ENCODE measurements at places on chromosomes 3 and 15.
A peak's percentile ranks its signal among the peaks of the same experiment; 100 is the strongest.

DNA sequence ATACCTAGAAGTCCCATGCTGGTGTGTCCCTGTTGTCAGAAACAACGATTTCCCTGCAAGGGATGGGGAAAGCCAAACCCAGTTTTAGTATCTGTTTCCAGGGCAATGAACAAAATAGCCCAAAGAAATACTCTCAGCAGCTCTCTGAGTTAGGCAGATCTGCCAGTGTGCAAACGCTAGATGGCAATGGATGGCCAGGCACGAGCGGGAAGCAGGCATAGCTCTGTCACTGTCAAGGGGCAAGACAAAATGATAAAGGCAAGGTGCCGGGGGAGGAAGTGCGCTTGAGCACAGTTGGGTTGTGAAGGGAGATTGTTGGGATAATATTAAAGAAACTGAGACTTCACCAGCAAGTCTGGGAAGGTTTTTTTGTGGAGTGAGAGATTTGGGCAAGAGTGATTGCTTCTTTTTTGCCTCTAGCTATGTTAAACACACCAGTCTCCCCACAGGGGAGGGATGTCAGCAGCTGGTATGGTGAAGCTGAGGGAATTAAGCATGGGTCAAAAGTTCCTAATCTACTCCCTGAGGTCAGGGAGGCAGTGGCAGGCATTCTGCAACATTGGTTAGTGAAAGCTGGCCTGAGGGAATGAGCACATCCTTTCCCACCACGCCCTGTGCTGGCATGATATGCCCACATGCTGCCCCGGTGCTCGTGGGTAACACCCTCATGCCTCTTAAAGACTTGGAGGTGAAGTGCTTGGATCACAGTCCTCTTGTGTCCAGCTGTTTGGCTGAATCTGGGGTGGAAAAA, 117.5 kb downstream of the PDCD6IP start:
- DNase-seq = peak; percentile 58

DNA sequence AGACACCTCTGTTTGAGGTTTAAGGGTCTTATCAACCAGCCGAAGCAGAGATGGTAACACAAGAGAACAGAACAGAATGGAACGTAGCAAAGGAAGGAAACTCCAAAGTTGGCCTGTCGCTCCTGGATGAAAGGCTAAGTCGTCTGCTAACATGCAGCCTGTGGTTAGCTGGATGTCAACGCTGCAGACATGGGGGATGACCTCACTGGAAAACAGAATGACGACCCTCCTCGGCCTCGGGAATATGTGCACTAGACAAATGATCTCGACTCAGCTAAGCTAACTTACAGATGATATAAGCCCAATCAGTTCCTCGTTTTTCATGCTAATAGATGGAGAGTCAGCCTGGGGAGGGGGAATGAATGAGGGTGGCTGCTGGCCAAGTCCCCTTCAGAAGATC, 177.8 kb upstream of the LRTM1 start:
- DNase-seq = no peak

DNA sequence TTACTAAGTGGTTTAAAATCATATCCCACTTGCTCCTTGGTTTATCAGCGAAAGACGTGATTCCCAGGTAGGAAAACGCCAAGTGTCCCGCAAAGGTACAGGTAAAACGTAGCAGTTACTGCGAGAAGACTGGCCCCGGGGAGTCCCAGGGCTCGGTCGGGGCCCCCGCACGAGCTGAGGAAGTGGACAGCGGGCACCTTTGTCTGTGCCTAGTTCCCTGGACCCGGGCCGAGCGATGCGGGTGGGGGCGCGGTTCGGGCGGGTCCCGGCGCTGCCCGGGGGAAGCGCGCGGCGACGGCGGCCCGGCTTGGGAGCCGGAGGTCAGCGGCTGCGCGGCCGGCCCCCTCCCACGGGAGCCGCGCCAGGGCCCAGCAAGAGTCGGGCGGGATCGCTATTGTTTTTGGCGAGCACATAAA, 864 bp upstream of the NEO1 start:
- no peak for DNase-seq

- DNase-seq = no peak
These were observed 73.5 kb upstream of the CSPG5 start for GRCh38 chr3:47652142-47652541.

GRCh38 chr15:32802286-32802936, 84.6 kb downstream of the GREM1 start:
- no peak for DNase-seq

DNA sequence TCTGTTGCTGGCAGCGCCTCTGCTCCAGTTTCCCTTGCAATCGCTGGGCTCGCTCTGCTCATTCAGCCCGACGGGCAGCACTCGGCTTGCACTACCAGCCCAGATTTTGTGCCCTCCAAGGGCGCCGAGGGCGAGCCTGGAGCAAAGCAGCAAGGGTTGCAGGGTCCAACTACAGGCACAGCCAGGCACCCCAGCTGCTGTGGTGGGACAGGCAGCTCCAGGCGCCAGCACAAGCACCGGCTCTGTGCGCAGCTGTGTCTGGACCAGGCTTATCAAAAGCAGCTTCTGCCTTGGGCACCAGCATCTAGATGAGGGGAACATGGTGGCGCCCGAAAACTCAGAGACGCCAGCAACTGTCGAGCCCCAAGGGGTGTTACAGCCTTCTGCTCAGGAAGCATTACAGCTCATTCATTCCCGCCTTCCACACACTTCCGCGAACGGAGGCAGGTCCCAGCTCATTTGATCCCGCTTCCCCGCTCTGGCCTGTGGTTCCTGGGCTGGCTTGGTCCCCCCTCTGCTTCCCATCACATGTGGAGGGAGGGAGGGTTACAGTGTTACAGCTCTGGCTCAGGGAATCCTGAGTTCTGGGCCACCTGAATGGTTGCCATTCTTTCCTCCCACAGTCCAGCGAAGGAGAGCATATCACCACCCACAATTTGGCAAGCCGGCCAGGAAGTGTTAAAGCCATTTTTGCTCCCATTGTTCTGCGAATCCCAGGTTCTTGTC, 409.9 kb upstream of the ALCAM start:
- no peak for DNase-seq

All from putamen (tissue), 1 donor.